Right atrium auricular region (tissue), 2 donors: ENCODE measurements at places on chromosomes 1 and 21.

- no peak for DNase-seq
These were observed 42.2 kb upstream of the KIF21B start for GRCh38 chr1:201065686-201066085.

GRCh38 chr1:228011721-228012311 lies 5.0 kb downstream of the WNT3A start:
- DNase-seq = peak; percentile 47

GRCh38 chr1:3190256-3191041 lies 121.4 kb downstream of the PRDM16 start:
- DNase-seq = no peak

GRCh38 chr1:109878531-109879104 lies 32.0 kb upstream of the CSF1 start:
- DNase-seq = no peak

DNA sequence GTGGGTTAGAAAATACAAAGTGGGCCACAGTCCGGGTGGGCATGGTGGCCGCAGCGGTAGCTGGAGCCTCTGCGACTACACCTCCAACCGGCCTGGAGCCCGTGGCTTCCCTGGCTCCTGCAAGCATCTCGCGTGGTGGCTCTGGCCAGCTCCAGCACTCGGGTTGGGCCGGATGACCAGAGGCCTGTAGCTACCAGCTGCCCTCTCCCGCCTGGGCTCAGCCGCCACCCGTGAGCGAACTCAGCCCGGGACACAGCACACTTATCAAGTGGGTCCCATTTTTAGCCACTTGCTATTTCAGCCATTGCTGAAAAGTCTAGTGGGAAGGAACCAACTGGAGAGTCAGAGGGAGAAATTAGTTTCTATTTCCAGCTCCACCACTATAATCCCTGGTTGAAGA lies 107.7 kb upstream of the CACYBP start:
- DNase-seq = no peak

DNA sequence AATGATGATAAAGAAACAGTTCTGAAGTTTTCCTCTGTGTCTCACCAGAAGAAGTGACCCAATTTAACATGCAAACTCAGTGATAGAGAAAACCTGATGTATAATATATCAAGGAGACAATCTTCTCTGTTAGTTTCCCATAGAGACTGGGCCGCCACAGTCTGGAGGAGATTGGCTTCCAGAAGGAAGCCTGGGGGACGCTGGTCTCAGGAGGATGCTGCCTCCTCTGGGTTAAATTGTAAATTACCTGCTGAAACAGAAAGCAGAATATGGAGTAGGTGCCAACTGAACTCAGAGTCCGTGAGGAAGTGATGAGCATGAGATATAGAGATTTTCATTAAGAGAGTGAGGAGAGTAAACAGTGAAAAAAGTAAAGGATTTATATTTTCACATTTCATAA lies 15.8 kb downstream of the OR14I1 start:
- no peak for DNase-seq

DNA sequence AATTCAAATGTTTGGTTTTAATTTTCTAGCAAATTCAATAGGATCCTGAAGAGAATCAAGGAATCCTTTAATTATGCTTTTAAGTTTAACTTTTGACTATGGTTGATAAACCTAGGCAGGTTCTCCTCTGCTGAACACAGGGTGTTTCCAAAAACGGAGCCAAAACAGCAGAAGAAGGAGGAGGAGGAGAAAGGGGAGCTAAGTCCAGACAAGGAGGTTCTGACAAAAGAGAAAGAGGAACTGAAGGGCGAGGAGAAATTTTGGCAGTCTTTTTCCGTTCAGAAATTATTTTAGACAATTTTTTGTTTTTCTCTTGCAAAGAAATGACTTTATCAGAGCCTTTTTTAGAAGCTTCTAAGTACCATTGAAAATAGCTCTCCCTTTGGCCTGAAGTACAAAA lies 33.2 kb upstream of the FNBP1L start:
- no peak for DNase-seq

DNA sequence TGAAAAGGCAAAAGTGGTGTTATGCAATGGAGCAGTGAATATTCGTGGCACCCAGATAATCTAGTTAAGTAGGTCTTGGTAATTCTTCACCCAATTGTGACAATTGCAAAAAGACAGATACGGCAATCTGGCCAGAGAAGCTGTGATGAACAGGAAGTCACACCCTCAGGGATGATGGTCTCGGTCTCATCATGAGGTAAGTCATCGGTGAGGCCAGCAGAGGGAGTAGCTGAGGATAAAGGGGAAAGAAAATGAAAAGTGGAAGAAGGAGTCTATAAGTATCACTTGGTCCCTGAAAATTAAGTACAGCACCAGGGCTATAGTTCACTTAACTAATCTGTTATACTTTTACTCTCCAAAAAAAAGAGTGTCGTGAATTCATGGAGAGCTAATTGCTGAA lies 258.8 kb upstream of the NCAM2 start:
- DNase-seq = no peak

DNA sequence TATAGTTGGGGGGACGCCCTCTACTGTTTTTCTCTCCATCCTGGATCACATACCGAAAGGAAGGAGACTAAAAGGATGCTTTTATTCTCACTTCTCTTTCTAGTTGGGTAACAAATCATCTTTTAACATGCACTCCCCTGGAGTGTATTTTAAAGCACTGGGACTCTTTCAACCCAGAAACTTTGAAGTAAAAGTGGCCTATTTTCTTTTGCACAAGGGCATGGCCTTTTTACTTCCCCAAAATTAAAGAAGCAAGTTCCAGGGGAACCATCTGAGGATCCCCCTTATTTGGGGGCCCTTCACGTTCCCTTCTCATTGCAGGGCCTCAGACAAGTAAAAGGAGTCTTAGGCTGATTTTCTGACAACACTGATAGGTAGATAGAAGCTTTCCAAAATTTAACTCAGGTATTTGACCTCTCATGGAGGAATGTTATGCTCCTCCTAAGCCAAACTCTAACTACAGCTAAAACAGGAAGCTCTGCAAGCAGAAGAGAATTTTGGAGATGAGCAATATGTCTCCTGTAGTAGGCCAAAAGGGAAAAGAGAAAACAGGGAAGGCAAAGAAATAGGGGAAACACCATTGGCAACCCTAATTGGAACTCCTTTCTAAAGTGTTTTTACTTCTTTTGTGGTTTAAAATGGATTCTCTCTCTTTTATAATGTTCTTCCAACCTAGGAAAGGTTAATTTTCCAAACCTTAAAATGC lies 8.9 kb upstream of the CD46 start:
- no peak for DNase-seq

GRCh38 chr21:37071561-37072273 lies 1.2 kb downstream of the PIGP start:
- DNase-seq = peak; percentile 88

- DNase-seq = no peak
These were observed 18.4 kb upstream of the CLSPN start for GRCh38 chr1:35788139-35788538.

- no peak for DNase-seq
These were observed 15.5 kb downstream of the ETS2 start for GRCh38 chr21:38821248-38821647.

DNA sequence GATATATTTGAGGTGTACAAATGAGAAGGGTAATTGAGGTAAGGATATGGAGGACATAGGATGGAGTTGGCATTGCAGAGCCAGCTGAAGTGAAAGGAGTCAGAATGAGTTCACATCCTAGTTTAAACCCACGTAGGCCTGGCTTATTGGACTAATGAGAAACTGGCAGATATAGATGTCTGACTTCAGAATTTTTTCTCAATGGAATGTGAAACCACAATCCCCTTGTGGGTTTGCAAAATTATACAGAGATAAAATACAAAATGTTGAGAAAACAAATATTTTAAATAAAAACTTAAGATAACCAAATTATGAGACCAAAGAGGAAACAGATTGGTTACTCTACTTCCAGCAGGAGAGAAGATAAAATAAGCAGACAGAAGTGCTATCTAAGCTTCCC lies 277.4 kb upstream of the LRRC7 start:
- DNase-seq = no peak

DNA sequence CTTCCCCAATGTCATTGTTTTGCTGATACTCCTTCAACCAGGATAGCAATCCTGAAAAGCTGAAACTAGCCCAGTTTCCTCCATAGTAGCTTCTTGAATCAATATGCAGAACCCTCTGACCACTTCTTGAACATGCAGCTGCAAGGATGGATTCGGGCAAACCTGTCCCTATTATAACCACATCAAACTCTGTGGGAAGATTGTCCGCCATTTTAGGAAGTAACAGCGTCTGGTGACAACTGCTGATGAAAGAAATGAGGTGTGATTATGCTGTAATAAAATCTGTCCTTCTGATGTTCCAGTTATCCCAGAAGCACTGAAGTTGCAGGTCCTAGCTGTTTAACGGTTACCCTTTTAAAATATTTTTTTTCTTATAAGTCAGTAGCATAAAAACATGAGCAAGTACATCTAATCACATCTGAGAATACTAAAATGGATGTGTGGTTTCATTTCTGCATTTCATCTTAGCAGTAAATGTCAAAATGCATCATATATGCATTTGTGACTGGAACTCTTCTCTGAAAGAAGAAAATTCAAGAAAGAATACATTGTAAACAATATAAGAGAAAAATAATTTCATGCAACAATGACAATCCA lies 4.5 kb downstream of the CHML start:
- no peak for DNase-seq
